ENCODE measurements at places on chromosomes 13 and 19. TPM values are rescaled to one million over a fixed set of nuclear protein-coding genes. Genes with fewer than 3 reads are reported as not detected.

CBY2 gene
- 0.39 TPM for polyA plus RNA-seq

HNRNPL gene
- 66.3 TPM for polyA plus RNA-seq

ZNF549 gene
- 4.3 TPM for polyA plus RNA-seq

CD37 gene
- 168 TPM for polyA plus RNA-seq

KDELR1 gene
- 28.8 TPM for polyA plus RNA-seq

- H3K4me3 ChIP-seq: no peak overlapping the region
- H3K27ac ChIP-seq: no peak overlapping the region
- no peaks in the 10 kb centered on the region for H3K4me1 ChIP-seq
- H3K36me3 ChIP-seq: no peaks in the 10 kb centered on the region
- DNase-seq: no peak
Measured at GRCh38 chr19:46195104-46195503, 34.4 kb upstream of the IGFL1 start.

DNA sequence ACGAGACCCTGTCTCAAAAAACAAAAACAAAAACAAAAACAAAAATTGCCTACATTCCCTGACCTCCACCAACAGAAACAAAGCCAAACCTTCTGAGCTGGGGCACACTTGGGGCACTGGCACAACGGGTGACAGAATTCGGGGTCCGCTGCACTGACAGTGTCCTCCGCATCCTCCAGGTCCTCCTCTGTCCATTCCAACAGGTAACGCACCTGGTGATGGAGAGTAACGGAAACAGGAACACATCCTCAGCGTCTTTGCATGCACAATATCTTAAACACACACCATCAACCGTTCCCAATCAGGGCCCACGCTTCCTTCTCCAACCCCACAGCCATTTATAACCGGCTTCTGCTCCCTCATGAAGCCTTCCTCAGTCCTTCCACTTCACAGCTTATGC is 34.6 kb downstream of the PDCD5 start:
- H3K27me3 ChIP-seq: no peaks in the 10 kb centered on the region
- H3K36me3 ChIP-seq: peaks cover 69% of the 10 kb centered on the region
- no peak for DNase-seq
- no peak overlapping the region for H3K4me3 ChIP-seq
- H3K27ac ChIP-seq: no peak overlapping the region

- peak; percentile 62 for DNase-seq
- no peaks in the 10 kb centered on the region for H3K36me3 ChIP-seq
- no peak overlapping the region for H3K4me3 ChIP-seq
- H3K4me1 ChIP-seq: peaks cover 41% of the 10 kb centered on the region
- no peak overlapping the region for H3K27ac ChIP-seq
Measured at GRCh38 chr19:2613507-2614295, 88.8 kb downstream of the GNG7 start.

- no peak for DNase-seq
- H3K27me3 ChIP-seq: no peaks in the 10 kb centered on the region
- H3K4me1 ChIP-seq: no peaks in the 10 kb centered on the region
- no peak overlapping the region for H3K4me3 ChIP-seq
- H3K27ac ChIP-seq: no peak overlapping the region
Measured at GRCh38 chr13:88622362-88622973, 951.3 kb downstream of the SLITRK5 start.

GRCh38 chr19:29285878-29286277 is 72.9 kb upstream of the UQCRFS1 start:
- H3K36me3 ChIP-seq: no peaks in the 10 kb centered on the region
- H3K27me3 ChIP-seq: peaks cover 8% of the 10 kb centered on the region
- no peaks in the 10 kb centered on the region for H3K4me1 ChIP-seq
- DNase-seq: no peak
- H3K27ac ChIP-seq: no peak overlapping the region

DNA sequence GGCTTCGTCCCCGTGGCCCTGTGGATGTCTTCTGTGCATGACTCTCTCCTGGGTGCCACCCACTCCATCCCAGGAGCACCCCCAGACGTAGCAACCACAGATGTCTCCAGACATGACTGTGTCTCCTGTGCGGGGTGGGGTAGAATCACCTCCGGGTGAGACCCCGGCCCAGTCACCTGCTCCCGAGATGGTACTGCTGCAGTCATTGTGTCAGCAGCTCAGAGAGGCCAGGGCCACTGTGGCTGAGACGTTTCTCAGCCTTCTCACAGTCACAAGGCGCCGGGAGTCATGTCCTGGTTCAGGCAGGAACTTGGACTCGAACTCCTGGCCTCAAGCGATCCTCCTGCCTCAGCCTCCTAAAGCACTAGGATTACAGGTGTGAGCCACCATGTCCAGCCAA is 16.6 kb downstream of the NCLN start:
- peaks cover 12% of the 10 kb centered on the region for H3K36me3 ChIP-seq
- no peaks in the 10 kb centered on the region for H3K4me1 ChIP-seq
- no peak overlapping the region for H3K27ac ChIP-seq
- no peak for DNase-seq
- H3K4me3 ChIP-seq: no peak overlapping the region
- H3K27me3 ChIP-seq: no peaks in the 10 kb centered on the region

Data from CD4-positive, CD25-positive, alpha-beta regulatory T cell (primary cell).